ENCODE measurements at places on chromosomes 12 and 14.

GRCh38 chr12:123892853-123893252, 79.8 kb downstream of the CCDC92 start:
- no peak for DNase-seq

- peak; percentile 90 for DNase-seq
Measured at GRCh38 chr14:105351920-105352851, 37.6 kb downstream of the PACS2 start.

GRCh38 chr12:124938587-124938986, 24.1 kb upstream of the UBC start:
- no peak for DNase-seq

DNA sequence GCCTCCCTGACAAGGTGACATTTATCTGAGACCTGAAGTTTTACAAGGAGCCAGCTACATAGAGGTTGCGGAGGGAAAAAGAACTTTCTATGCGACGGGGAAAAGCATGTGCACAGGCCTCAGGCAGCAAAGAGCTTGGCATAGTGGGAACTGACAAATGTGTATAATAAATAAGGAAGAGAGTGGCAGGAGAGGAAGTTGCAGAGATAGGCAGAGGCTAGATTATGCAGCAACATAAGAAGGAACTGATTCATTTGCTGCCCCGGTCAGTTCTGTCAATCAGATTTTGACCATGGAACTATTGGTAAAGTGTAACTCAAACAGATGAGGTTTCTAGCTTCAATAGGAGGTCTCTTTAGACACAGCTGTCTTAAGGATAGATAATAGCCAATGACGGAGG, 33.7 kb upstream of the RIC8B start:
- no peak for DNase-seq

DNA sequence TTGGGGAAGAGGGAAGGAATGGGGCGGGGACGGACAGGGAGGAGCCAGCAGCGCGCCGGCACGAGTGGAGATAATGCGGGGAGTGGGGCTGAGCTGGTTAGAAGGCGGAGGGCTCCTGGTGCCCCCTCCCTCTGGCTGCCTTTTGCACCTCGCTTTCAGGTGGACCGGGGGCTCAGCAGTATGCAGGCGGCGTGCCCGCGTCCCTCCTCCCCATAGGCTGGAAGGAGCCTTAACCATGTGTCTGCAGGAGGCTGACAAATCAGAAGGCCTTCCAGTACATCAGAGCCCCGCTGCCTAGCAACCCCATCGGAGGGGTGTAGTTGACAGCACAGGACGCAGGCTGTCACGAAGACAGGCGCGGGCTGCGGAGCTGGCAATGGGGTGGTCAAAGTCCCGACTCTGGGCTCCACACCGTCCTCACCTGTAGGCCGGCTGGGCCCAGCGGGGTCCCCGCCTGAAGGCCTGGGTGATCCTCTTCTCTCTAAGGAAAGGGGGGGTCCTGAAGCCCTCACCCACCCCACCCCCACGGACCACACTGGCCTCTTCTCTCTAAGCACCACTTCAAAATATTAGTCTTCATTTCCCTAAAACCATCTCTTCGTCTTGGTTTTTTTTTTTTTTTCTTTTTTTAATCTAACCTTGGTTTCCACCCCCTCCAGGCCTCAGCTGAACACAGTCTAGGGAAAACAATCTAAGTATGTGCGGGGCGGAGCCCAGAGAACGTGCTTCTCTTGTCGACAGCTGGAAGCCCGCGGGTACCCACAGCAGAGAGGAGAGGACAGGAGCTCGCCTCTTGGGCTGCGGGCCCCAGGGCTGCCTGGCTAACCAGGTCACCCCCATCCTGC, 44.5 kb downstream of the KDM2B start:
- peak; percentile 74 for DNase-seq

- DNase-seq = no peak
Measured at GRCh38 chr12:78420991-78421390, 443.6 kb upstream of the SYT1 start.

Data from CD4-positive, alpha-beta T cell treated with Interleukin-10 for 1 hour (primary cell).